ENCODE measurements at places on chromosomes 11 and 22.

DNA sequence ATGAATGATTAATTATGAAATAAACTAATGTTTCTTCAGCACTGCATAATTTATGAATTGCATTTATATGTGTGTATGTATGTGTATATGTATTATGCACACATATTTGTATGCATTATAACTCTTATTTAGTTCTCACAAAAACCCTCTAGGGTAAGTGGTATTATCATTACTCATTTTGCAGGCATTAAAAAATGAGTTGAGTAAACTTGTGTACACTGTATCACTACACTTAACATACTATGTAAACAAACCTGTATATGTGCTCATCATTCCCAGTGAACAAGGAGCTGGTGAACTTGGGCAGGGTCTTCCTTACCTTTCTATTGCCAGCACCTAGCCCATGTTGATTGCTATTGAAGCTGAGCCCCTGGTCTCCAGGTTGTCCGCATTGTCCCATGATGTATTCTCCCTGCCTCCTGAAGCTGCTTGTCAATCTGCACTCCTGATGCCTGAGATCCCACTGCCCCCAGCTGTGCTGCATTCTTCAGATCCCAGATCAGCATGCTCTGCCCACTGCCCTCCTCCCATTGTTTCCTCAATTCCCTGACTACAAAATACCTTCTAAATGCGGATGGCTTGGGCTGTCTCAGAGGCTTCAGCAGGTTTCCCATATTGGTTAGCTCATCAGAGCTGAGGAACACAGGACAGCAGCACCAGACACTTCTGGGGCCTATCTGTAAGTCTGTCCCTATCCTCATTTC is 267.9 kb upstream of the SESN3 start:
- DNase-seq, result no peak

DNA sequence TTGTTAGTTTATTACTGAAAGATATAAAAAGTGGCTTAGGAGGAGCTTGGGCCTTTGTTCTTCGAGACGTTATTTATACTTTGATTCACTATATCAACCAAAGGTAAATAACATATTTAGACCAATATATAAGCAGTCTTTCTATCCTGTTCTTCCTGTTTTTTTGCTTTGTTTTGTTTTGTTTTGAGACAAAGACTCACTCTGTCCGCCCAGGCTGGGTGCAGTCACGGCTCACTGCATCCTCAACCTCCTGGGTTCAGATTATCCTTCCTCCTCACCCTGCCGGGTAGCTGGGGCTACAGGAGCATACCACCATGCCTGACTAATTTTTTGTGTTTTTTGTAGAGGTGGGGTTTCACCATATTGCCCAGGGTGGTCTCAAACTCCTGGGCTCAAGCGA is 66.8 kb downstream of the ATM start:
- DNase-seq, result no peak

DNA sequence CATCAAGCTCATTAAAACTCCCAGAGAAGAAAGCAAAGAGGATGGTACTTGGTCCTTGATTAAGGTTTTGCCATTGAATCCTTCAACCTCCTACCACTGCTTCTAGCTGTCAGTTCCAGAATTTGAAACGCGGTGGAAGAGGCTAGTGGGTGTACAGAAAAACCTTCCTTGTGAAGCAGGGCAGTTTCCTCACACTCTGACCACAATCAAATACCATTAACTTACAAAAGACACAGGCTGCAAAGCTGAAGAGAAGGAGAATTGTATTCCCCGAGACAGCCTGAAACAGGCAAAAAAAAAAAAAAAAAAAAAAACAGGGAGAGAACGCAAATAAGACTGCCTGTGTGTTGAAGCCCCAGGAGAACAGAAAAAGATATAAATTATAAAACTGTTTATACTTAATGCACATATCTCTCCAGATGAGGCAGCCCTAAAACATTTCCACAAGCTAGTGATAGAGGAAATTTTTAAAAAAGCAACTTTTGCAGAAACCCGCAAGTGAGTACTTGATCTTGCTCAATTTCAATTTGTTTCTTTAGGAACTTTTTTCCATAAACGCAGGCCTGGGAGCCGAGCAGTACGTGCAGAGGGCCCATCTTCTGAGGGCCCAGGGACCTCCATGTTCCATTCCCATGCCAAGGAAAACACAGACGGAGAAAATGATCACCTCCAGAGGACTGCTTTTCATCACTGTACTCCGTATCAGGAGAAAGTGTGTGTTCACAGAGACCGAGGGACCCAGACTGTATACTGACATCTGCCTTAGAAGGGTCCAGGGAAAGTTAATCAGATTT is 218.7 kb upstream of the BLID start:
- no peak for DNase-seq

DNA sequence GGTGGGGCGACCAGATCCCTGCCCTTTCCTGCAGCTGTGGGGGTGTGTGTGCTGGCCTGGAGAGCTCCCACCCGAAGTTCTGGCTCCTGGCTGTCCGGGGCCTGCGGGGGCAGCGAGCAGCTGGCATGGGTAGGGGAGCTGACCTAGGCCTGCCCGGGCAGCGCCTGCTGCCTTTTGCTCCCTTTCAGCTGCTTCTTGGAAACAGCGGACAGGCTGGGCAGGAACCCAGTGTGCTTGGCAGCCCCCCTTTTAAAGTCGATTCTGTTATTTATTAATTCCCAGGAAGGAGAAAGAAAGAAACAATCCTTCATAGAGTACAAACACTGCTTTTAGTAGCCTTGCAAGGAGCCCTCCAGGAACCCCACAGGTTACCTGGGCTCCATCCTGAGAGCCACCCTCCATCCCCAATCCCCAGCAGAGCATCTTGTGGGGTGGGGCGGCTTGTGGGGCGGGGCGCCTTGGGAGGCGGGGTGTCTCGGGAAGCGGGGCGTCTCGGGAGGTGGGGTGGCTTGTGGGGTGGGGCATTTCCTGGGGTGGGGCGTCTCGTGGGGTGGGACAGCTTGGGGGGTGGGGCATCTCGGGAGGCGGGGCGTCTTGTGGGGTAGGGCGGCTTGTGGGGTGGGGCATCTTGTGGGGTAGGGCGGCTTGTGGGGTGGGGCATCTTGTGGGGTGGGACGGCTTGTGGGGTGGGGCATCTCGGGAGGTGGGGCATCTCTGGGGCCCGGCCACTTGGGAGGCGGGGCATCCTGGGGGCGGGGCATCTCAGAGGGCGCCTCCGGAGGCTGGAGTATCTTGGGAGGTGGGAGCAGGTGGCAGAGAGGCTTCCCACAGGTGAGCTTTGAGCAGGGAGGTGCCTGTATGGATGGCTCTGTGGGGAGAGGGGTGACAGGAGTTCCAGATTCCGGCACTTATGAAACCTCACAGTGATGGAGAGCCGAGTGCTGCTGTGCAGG is 7.0 kb downstream of the CD81 start:
- no peak for DNase-seq

- no peak for DNase-seq
Observed at GRCh38 chr11:41982975-41983374, 523.5 kb upstream of the LRRC4C start.

- DNase-seq, result no peak
Observed at GRCh38 chr11:45616802-45617549, 48.4 kb downstream of the CHST1 start.

DNA sequence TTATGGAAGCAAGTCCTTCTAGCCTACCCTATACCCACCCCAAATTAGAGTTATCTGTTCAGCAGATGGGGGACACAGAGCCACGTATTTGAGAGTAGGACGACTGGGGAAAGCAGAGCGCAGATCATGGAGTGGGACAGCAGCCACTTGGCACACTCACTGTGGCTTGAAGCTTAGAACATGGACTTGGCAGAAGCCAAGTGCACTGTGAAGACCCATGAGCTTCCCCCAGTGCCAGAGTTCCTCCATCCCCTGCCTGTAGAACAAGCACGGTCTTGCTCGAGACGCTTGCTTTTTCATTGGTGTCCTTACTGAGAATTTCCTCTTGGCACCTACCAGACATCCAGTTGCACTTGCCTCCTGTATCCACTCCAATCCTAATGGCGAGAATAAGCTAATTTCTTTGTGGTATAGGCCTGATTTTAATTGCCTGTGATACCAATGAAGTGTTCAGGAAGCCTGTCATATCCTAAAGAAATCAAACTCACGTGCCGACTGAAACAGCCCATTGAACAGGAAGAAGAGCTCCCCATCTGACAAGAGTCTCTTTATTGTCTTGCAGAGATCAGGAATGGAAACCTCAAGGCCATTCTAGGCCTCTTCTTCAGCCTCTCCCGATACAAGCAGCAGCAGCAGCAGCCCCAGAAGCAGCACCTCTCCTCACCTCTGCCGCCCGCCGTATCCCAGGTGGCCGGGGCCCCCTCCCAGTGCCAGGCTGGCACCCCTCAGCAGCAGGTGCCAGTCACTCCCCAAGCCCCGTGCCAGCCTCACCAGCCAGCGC is 166.9 kb downstream of the NAV2 start:
- DNase-seq, result no peak

DNA sequence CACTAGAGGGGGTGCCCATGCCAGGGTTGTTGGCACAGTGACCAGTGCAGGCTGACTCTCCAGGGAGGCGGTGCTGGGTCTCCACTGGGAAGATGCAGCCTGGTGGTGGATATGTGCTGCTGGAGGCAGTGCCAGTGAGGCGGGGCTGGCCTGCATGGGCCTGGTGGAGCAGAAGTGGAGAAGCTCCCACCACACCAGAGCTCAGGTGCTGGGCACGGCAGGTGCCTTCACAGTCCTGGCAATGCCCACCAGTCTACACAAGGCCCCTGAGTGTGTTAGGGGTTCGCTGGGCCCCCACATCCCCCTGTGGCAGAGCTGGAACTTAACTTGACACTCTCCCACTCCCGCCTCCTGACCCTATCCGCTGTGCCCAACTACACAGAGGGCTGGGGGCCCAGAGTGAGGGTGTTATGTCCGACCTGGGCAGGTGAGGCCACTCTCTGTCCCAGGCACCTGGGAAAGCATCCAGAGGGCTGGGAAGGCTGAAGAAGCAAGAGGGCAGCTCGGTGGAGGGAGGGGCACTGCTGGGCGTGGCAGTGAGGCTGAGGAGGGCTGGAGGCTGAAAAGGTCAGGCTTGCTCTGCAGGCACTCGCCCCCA is 102.4 kb upstream of the B3GAT1 start:
- no peak for DNase-seq

- DNase-seq, result no peak
Observed at GRCh38 chr22:28346308-28346707, 333.3 kb downstream of the TTC28 start.

DNA sequence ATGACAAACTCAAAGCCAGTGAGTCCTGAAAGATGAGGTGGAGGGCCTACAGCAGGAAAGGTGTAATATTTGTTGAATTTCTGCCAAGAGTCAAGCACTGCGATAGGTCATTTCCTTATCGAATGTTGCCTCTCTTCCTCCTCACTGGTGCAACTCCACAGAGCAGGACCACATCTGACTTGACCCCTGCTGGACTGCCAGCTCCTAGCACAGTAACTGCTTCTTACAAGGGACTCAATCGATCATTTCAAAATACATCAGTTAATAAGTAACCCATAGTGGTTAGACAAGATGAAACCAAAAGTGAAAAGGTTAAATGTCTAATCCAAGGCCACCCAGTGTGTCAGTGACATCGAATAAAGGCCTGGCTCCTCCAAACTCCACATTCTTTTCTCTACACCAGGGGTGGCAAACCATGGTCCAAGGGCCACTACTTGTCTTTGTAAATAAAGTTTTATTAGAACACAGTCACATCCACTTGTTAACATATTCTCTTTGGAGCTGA is 98.5 kb upstream of the CSNK2A3 start:
- no peak for DNase-seq

- DNase-seq, result no peak
Observed at GRCh38 chr11:1668911-1669473, 28.0 kb upstream of the KRTAP5-6 start.

- DNase-seq, result no peak
Observed at GRCh38 chr11:76699451-76700091, 29.0 kb upstream of the LRRC32 start.

- no peak for DNase-seq
Observed at GRCh38 chr22:24564376-24565058, 8.7 kb downstream of the SNRPD3 start.

DNA sequence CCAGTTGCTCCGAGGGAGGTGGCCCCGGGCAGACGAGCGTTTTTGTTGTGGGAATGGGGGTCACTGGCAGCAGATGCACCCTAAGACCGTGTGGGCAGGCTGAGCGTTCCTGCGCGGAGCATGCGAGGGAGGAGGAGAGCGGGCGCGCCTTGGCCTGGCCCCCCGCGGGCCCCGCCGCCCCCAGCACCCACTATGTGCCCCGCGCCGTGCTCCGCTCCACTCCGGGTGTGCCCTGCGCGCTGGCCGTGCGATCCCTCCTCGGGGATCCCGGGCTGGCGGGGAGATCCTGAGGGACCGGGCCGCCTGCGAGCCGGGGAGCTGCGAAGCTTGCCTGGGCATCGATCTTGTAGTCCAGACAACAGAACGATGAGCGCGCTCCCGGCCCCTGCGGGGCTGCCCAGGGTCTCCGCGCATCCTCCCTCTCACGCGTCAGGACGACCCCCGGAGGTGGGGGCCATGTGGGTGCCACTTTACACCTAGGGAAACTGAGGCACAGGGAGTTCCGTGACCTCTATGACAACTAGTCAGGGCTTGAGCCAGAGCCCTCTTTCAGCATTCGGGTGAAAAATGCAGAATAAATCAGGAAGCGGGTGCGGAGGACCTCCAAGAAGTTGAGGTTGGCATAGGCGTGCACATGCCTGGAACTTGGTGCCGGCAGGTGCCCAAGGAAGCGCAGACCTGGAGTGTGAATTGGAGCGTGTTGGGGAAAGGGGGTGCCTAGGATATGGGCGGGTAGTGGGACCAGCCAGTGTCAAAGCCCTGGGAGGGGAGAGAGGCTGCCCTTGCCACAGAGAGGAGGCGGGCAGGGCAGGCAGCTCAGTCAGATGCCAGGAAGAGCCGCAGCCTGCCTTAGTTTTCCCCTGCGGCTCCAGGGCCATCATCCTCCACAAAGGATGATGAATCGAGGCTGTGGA is 1.3 kb upstream of the KMT5B start:
- no peak for DNase-seq

- no peak for DNase-seq
Observed at GRCh38 chr11:101862391-101863233, 52.2 kb upstream of the CEP126 start.

DNA sequence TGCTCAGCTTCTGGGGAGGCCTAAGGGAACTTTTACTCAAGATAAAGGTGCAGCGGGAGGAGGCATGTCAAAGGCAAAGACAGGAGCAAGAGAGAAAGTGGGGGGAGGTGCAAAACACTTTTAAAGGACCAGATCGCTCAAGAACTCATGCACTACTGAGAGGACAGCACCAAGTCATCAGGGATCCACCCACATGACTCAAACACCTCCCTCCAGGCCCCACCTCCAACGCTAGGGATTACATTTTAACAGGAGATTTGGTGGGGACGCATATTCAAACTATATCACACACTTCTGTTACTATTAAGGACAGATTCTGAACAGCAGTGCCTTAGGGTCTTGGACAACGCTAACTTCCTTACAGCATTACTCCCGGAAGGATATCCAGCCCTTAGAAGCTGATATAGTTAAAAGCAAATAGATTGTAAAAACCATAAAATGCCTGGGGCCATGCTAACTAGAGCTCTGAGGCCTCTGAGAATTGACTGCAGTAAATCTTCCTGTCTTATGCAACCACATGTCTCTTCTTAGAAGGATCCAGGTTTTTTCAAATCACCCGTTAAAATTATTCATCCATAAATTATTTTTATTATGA is 16.7 kb upstream of the ZC3H12C start:
- DNase-seq, result no peak

All from DMS79 treated with DMSO at 0.1 percent for 48 hours (cell line).